ENCODE measurements at places on chromosomes 2 and 18.

DNA sequence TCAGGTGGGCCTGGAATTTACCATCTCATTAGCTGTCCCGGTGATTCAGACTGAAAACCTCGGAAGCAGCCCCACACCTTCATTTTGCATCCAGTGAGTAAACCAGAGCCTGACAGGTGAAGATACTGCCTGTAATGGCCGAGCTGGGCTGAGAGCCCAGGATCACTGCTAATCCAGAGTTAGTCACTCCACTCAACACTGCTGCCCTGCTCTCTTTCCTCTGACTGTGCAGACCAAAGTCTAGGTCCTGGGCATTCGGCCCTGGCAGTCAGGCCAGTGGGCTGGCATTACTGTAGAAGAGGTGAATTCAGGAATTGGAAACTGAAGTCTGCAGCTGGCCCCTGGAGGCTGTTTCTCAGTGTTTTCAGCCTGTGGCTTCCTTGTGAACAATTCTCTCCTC, 44.3 kb downstream of the TMEM17 start:
- no peak for DNase-seq

GRCh38 chr18:44729631-44730101, 49.0 kb downstream of the SETBP1 start:
- no peak for DNase-seq

DNA sequence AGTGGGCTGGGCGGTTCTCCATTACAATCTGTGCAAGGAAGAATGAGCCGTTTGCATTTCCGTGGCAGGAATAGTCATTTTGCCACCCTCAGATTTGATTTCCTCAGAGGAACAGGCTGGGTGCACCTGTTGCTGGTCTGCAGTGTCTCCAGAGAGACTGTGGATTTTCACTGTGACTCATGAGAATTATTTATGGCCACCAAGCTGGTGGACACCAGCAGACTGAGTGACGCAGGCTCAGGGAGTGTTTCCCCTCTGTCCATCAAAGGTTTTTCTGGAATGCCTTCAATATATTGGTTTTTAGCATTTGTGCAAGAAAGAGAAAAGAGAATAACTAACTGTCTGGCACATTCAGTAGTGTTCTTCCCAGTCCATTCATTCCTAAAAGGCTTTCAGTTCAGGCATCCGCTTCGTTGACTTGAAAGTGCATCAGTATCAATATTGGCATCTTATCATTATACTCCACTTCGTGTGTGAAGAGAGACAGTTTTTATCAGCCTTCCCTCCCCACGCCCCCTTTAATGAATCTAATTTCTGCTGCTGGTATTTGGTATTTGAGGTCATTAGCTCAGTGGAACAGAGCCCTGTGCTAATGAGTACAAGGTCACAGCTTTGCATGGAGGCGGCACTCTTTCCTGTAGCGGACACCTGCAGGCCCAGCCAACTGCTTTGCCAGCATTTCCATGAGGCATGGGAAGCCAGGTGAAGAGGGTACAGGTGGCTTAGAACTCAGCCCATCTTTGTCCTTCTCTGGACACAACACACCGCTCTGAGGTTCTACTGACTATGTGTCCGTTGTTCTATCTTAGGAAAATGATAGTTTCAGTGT, 39.9 kb downstream of the PRKCE start:
- DNase-seq = no peak

DNA sequence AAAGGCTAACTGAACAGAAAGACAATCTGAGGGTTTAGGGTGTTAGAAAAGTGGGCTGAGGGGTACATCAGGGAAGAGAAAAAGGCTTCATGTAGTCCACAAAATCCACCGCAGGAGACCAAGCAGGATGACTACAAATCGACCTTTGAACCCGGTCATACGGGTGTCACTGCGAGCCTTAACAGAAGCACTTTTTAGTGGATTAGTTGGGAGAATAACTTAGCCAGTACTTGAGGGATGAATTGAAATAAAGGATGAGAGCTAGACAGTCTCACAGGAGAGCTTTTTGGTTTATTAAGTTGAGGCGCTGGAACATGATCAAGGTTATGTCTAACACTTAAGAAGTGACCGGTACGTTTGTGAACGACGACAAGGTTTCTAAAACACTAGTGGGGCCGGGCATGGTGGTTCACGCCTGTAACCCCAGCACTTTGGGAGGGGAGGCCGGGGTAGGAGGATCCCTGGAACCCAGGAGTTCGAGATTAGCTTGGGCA, 217.7 kb downstream of the MCFD2 start:
- no peak for DNase-seq

DNA sequence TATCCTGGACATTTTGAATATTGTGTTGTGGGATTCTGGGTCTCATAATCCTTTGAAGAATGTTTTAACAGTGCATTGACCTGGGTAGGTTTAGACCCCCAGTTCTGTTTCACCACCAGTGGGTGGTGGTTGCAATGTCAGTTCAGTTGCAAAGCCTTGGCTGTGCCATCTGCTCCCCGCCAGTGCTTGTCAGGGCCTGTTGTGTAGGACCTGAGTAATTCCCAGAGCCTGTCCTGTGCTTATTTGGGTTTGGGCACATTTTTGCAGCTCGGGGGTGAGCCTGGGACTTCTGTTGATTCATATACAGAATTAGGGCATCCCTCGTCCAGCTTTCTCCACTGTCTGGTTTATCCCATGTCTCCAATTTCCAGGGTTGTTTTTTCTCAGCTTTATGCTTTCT, 24.8 kb downstream of the ATP9B start:
- no peak for DNase-seq

DNA sequence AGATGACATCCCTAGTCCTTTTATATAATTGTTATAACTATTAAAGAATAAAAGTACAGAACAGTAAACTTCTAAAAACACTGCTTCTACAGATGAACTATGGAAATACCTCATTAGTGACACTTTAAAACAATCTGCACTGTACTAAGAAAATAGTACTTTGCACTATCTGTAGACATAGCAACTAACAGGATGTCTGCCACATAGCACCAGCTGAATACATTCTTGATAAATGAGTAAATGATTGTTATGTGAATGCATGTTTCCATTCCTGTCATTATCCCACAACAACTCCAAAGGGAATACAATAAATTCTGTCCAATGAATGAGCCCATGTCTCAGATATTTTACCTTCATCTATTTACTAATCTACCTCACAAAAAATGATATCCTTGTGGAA, 115.3 kb upstream of the SLC35G4 start:
- no peak for DNase-seq

DNA sequence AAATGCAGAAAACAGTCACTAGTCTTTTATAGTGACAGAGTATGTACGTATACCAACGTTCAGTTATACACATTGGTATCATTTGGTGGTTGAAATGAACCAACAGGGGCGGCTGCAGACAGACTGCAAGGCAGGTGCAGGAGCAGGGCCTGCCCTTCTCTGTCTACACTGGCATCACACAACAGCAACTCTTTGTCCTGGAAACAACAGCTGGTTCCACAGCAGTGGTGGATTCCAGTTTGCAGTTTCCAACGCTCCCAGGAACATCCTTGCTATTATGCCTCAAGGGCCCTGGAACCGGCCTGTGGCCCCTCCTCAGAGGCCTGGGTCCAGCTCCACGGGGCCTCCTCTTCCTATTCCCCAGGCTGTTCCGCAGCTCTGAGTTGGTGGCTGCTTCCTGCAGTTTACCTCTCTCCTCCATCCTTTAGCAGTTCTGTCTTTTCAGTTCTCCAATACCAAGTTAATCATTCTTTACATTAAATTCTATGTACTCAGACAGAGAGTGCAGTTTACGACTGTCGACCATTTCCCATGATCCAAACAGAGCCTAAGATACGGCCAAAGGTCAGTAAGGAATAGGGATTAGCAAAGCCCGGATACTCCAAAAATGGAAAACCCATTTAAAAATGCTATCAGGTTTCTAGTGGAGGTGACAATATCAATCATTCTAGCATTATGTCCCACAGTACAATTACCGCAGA, 87.8 kb downstream of the NOL10 start:
- DNase-seq = no peak

DNA sequence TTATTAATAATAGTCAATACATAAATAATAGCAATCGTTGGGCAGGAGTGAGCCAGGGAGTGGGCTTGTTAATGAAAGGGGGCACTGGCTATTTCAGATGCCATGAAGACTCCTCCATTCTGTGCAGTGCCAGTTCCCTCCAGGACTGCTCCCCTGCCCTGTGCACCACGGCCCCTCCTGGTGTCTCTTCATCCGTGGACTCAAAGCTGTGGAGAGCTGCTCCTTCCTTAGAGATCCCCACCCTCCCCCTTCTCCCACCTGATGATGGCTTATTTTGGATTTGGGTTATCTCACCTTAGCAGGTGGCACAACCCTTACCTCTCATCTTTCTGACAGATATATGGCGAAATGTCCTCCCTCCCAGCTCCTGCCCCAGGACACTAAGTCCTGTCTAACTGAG, 3.1 kb upstream of the CELF4 start:
- DNase-seq = no peak

GRCh38 chr2:190858817-190859216, 21.8 kb upstream of the GLS start:
- DNase-seq = no peak

- no peak for DNase-seq
Measured at GRCh38 chr2:196182439-196183171, 11.2 kb upstream of the STK17B start.

DNA sequence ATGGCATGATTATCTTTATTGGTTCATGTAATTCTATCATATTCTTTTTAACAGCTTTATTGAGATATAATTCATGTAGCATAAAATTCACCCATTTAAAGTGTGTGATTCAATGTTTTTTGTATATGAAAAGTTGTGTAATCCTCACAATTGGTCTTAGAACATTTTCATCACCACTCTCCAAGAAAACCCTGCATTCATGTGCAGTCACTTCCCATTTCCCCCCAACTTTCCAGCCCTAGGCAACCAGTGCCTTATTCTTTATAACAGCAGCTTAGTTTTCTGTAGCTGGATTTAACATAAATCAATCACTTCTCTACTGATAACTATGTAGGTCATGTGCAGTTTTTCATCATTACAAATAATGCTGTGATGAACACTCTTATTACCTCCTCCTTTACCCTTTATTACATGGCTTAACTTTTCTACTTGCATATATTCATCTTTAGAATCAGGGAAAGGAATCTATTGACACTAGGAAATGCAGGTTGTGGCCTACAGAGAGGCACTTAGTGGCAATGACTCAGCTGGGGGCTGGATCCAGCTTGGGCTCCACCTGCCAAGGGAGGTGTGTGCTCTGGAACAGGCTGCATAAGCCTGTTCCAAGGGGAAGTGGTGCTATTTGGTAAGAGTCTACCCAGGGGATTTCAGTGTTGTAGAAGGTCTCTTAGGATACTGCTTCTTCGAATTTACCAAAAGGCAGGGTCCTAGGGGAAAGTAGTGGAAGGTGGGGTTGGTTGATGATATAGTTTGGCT, 89.1 kb downstream of the ETAA1 start:
- DNase-seq = no peak

DNA sequence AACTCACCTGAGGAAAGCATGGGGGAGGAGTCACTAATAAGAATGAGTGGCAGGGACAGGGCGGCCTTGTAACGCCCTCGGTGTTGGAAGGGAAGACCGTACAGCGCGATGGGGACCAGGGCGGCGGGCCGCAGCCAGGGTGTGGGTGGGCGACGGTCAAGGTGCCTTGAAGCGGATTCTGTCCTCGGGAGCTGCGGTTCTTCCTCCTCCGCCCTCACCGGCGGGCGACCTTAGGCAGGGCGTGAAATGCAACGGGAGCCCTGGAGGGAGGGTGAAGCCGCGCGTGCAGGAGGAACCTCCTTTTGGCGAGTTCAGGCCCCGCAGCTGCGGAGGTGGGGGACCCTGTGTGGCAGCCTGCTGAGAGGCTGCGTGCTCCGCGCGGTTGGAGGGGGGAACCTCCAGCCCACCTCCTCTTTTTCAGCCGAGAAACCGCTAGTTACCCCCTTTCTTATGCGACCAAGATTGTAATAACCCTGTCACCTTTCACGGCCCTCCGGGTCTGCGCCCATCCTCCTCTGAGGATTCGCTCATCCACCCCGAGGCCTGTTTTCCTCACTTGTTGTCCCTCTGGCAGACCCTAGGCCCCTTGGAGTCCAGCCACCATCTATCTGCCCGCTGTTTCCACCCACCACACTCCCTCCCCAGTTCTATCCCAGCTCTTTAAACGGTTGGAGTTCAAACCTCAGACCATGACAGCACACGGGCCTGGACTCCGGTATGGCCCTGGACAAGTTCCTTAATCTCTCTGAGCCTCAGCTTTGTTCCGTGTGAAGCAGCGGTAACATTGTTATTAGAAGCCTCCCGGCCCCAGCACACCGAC, 823 bp upstream of the RNU2-63P start:
- DNase-seq = peak; percentile 50

- no peak for DNase-seq
Measured at GRCh38 chr2:31136732-31137131, 1.5 kb downstream of the GALNT14 start.

DNA sequence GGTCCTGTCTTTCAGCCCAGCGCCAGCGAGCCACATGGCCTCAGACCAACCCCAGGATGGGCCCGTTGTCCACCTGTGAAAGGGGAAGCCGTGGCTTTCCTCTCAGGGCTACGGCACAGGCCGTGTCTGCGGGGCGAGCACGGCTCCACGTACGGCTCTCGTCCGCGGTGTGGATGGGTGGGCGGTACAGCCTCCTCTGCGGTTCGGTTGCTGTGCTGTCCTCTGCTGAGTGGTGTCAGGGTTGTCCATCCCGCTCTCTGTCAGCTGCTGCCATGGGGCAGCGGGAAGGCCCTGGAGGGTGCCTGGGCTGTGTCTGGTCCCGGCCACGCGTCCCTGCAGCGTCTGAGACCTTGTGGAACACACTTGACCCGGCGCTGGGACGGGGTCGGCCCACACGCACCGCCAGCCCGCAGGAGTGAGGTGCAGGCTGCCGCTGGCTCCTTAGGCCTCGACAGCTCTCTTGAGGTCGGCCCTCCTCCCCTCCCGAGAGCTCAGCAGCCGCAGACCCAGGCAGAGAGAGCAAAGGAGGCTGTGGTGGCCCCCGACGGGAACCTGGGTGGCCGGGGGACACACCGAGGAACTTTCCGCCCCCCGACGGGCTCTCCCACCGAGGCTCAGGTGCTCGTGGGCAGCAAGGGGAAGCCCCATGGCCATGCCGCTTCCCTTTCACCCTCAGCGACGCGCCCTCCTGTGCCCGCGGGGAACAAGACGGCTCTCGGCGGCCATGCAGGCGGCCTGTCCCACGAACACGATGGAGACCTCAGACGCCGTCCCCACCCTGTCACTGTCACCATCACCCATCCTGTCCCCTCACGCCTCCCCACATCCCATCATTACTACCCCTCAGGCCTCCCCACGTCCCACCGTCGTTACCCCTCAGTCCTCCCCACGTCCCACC, 128.7 kb downstream of the NFATC1 start:
- DNase-seq = peak; percentile 45

- DNase-seq = no peak
Measured at GRCh38 chr2:167988296-167988695, 259.1 kb downstream of the STK39 start.

GRCh38 chr18:55001394-55002024, 42.2 kb upstream of the CCDC68 start:
- no peak for DNase-seq

- no peak for DNase-seq
Measured at GRCh38 chr18:44521668-44522022, 159.0 kb upstream of the SETBP1 start.

Data from stimulated activated naive CD4-positive, alpha-beta T cell (primary cell).